ENCODE measurements at places on chromosomes 5 and 9.

DNA sequence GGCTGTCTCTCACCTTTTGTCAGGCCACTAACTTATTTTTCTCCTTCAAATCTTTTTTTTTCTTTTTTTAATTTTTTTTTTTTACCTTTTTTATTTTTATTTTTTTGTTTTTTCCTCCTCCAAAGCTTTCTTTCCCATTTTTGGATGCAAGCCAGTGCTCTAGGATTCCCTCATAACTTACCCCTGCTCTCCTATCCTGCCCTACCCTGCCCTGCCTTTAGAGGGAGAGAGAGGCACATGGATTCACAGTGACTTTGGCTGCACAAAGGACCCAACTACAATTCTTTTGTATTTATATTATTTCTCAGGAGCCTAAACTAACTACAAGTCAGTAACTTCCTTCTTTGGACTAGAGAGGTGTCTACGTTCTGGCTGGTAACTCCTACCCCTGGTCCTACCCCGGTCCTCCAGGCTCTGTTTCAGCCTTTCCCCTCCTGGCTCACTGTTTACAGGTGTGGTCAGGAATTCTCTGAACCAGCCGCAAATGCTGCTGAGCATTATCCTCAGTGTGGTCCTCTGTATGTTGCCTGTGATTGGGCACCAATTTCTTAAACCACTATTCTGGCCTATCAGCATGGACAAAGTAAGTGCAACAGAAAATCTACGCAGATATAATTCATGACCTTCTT, 8.4 kb upstream of the RUSC2 start:
- no peak for DNase-seq

GRCh38 chr9:5112646-5113045, 72.8 kb downstream of the INSL6 start:
- DNase-seq, result no peak

- no peak for DNase-seq
These were observed 747 bp upstream of the UNC5A start for GRCh38 chr5:176809544-176810080.

GRCh38 chr5:146185161-146185560, 2.7 kb upstream of the LARS1 start:
- DNase-seq, result no peak

DNA sequence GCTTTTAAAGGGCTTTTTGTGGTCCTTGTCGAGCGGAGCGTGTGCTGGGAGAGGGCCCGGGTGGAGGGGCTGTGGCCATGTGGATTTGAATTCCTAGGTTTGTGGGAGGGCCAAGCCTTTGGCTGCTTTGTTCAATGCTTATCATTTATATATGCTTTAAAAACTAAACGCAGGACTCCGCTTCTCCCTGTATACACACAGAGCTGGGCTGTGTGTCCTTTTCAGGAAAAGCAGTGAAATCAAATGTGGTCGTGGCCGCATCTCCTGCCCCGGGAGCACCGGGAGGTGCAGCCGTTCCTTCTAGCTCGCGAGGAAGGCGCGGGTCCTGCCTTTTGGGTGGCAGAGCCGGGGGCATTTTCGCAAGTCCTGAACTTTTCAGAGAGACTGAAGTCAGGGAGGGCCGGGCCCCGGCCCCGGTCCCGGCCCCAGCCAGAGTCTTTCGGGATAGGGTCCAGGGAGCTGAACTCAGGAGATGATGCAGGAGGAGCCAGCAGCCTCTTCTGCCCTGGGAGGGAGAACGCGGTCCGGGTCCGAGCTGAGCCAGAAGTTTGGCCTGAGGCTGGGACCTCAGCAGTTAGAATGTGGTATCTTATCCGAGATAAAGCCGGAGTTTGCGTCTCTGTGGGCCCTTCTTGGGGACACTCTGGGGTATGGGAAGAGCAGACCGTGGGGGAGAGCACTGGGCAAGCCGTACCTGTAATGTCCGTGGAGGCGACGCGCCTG, 158.8 kb downstream of the C9orf152 start:
- DNase-seq, result no peak

- DNase-seq, result no peak
These were observed 137.1 kb upstream of the TMEM161B start for GRCh38 chr5:88405783-88406182.

DNA sequence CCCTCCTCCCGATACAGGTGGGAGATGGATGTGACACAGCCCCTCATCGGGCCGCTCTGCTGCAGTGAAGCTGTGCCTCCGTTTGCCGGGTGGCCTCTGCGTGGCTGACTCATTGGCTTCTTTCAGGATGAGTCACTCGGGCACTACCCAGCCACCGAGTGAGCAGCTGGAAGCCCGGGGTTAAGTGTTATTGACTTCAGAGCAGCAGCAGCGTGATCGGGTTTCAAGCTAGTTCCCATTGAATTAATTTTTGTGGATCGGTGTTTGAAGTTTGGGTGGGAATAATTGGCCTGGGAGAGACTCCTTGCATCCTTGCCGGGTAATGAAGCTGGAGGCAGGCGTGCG, 266.4 kb upstream of the IRX4 start:
- no peak for DNase-seq

DNA sequence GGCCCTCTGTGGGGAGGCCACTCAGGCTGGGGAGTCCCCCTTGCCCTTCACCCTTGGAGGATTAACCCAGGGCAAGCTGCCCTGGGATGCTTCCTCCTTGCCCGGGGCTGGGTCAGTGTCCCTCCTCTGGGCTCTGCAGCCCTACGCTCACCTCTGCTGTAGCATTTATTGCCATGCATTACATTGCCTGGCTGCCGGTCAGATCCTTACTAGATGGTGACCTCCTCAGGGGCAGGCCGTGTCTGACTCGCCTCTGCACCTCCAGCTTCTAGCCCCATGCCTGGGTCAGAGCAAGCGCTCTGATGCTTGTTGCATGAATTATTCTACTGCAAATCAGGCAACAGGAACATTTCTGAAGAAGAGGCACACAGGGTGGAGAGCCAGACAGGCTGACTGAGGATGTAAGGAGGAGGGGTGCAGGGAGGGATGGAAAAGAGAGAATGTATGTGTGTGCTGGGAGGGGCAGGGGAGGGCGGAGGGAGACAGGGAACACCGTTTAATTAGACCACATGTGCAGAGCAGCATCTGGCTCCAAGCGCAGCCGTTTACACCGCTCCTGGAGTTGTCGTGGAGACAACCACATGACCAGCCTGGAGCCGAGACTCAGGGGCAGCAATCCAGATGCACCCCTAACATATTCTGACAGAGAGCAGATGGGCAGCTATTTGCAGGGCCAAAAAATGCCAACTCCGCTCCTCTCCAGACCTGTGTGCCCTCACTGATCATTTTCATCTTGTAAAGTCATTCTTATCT, 117.0 kb downstream of the CRB2 start:
- DNase-seq, result no peak

All from esophagus squamous epithelium (tissue), 5 donors.